ENCODE measurements at places on chromosomes 12 and 14.

- no peak for DNase-seq
Observed at GRCh38 chr12:72560003-72560769, 288.0 kb downstream of the TRHDE start.

DNA sequence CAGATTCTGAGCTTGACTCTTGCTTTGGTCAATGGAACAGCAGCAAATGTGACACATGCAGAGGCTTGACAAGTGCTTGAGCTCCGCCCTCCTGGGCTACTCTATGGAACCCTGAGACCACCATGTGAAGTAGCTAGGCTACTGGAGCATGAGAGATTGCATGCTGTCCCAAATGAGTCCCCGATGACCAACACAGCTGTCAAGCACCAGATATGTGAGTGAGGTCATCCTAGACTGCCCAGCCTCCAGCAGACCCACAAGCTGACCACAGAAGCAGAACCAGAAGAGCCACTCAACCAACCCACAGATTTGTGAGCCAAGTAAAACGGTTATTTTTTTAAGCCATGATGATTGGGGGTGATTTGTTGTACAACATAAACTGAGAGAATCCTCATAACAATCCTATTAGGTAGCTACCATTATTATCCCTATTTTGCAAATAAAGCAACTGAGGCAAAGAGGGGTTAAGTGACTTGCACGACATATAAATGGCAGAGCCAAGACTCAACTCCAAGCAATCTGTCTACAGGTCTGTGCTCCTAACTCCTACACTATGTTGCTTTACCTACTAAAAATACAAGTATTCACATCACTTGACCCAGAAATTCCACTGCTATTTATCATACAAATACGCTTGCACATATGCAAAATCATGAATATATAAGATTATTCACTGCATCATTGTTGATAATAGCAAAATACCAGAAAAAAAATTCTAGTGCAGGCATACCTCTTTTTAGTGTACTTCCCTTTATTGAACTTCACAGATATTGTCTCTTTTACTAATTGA, 136.2 kb downstream of the NDUFA12 start:
- DNase-seq, result no peak

- no peak for DNase-seq
Observed at GRCh38 chr12:47024463-47024862, 55.0 kb upstream of the PCED1B start.

- DNase-seq, result no peak
Observed at GRCh38 chr14:84409435-84409834, 1120.5 kb upstream of the FLRT2 start.

DNA sequence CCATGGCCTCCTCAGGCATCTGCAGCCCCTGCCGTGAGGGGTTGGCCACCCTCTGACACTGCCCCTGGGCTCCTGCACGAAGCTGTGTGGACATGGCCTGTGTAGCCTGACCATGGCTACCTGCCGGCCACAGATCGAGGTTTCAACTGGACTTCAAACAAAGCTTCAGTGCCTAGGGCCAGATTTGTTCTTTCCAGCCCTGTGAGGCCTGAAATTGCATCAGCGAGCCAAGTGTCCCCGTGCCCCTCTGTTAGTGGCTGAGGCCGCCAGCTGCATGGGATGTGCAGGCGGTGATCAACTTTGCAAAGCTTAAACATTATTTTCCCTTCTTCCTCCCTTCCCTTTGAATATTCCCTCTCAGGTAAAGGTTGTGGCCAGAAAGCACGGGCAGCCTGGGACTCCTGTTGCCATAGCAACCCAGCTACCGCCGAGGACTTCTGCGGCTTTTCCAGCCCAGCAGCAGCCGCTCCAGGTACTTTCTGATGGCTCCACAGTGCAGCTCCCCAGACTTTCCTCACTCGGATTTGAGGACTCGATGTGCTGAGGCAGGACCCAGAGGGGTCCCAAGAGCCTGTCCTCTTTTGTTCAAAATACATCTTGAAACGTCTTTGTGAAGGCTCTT, 35.8 kb downstream of the DDX51 start:
- DNase-seq, result no peak
